Pons (tissue), 1 donor: ENCODE measurements at places on chromosomes 3 and 15.

DNA sequence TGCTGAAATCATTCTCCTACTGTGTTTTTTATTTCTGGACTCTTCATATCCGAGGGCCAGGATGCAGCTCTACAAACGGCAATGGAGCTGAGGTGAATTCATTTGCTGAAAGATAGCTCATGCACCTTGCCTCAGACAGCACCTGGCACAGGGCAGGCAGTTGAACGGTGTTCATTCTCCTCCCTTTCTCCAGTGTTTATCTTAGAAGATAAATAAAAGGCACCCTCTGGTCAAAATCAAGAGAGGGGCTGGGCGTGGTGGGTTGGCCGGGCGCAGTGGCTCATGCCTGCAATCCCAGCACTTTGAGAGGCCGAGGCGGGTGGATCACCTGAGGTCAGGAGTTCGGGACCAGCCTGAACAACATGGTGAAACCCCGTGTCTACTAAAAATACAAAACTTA, 79.3 kb upstream of the LMOD3 start:
- DNase-seq = no peak

- DNase-seq = no peak
Measured at GRCh38 chr3:183930086-183930485, 45.4 kb upstream of the PARL start.

- DNase-seq = no peak
Measured at GRCh38 chr3:17182166-17182565, 297.4 kb downstream of the PLCL2 start.

DNA sequence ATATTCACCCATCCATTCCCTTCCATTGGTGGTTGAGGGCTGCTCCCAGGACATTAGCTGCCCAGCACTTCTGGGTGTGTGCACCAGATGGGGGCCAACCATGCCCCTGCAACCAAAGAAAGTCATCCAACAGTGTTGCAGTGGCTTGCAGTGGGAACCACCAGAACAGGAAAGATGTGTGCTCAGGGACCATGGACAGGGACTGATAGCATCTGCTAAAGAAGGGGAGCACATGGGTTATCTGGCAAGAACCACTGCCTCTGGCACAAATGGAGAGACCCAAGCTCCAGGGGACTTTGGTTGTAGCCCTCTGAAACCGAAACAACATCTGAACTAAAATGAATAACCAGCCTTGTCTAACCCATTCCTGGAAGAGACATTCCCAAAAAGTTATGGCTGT, 8.1 kb downstream of the DCLK3 start:
- DNase-seq = no peak

GRCh38 chr3:10808974-10809373, 7.1 kb upstream of the SLC6A11 start:
- DNase-seq = no peak

- DNase-seq = no peak
Measured at GRCh38 chr3:124699686-124700396, 30.4 kb upstream of the UMPS start.

DNA sequence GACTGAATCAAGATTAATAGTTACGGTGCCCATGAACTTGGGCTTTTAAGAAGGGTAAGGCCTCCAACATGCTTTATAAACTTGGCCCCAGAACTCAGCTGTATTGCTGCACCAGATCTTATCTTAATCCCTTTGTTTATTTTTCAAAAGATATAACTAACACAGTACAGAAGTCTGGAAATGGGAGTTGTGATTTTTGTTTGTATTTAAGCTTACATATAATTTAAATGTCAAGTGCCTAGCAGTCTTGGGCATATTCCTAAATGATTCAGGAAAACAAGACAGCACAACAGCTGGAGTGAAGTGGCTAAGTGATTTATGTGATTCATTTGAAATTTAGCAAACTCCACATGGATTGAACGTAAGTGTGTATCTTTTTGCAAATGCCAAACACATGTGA, 56.2 kb downstream of the NBEAL2 start:
- DNase-seq = no peak

GRCh38 chr15:81941479-81941878, 104.3 kb downstream of the MEX3B start:
- DNase-seq = no peak

DNA sequence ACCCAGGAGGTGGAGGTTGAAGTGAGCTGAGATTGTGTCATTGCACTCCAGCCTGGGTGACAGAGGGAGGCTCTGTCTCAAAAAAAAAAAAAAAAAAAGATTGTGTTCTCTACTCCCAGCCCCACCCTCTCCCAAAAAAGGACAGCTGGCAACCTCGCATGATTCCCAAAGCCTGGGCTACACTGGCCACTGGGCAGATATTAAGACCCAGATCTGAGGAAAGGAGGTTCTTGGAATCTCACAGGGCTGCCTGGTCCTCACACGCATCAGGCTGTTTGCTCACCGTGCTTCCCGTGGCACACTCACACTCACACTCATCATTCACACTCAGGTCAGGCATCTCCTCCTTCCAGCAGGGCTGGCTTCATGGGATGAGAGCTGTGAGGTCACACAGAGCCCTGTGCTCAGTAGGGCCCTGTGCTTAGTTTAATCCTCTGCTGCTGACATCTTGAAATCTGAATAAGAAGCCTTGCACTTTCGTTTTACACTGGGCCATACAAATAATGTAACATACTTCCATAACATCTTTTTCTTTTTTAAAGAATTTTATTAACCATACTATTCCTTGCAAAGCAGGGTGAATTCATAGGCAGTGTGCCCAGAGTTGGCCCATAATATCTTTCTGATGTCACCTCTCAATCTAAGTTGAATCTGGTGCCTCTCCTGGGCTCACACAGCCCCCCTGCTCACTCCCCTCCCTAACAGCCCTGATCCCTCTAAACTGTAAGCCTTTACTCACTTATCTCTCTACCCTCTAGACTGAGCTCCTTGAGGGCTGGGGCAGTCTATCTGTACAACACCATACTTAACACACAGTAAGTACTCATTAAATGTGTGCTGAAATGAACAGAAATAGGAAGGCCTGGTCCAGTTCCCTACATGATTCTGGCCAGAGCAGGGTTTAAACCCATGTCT, 50.2 kb upstream of the C15orf39 start:
- DNase-seq = no peak

DNA sequence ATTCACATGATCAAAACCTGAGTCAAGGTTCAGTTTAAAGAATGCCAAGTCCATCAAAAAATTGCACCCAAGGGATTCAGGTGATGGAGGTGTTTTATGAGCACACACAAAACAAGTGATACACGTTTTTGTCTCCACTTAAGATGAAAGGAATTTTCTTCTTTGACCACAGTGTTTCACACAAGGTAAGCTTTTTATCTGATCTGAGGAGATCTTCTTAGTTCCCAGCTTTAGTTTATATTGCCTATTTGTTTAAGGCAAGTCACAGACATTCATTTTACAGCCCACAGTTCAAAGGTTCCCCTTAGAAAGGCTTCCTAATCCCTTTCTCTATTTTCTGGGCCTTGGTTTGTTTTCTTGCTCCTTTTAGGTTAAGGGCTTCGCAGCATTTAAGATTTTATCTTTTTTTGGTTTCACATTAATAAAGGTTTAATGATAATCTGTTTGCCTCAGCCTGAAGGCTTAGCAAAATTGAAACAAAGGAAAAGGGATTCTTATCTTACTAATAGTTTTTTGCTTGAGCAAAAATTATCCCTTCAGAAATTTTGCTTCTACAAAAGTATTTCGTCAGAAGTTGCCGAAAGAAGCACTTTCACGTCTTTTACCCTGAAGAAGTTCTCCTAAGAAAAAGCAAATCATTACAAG, 420.5 kb upstream of the NAALADL2 start:
- DNase-seq = no peak

DNA sequence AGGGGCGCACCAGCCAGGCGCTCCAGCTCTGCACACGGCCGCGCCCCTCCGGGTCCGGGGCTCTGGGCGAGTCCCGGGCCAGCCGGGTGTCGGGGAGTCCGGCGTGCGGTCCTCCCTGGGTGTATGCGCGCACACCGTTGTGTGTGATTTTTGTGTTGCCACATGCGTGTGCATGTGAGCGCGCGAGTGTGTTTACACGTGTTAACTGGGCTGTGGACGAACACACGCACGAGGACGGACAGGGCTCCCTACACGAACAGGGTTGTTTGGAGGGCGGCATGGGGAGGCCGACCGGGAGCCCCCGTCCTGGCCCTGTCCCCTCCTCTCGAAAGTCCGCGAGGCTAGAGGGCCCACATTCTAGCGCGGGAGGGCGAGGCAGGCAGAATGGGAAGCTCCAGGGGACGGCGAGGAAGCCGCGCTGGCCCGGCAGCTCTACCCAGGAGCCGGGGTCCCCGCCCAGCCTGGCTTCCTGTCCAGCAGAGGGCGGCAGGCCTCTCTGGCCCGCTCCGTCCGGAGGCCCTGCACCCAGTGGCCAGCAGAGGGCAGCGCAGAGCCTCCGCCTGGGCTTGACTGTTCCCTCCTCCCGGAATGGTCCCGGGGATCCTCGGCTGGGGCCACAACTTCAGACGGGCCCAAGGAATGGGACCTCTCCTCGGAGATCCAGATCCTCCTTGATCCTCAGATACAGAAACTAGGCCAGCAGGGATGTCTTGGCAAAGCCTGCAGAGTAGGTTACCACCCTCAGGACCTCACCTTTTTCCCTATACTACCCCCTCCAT, 611 bp upstream of the LINGO1 start:
- peak; percentile 83 for DNase-seq

- no peak for DNase-seq
Measured at GRCh38 chr3:111610189-111610588, 15.0 kb upstream of the ZBED2 start.

GRCh38 chr3:37141676-37142075, 32.7 kb downstream of the LRRFIP2 start:
- no peak for DNase-seq

DNA sequence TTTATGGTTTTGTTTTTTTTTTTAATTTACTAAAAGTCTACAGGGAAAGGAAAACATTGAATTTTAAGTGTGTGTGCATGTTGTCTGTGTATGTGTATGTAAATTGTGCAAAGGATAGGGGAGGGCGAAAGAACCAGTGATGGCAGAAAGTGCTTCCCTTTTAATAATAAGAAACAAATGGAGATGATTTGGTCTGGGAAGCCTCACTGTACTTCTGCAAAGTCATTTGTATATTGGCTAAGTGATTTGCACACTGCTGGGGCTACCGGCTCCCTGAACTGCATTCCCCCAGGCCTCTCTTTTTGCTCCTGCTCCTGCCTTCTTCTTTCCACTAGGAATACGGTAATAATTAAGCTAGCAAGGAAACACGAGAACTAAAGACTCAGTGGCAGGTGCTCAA, 101.2 kb downstream of the CD47 start:
- DNase-seq = no peak

GRCh38 chr15:82262422-82263026, at the start of the genes EFL1 and SAXO2:
Gene EFL1 (minus strand): TSS chr15:82262734. CDS start chr15:82261778, 956 bp downstream.
Gene SAXO2 (plus strand): TSS chr15:82262818. CDS start chr15:82262880, 62 bp downstream.
- peak; percentile 88 for DNase-seq

- DNase-seq = no peak
Measured at GRCh38 chr3:129623447-129624118, 17.1 kb upstream of the PLXND1 start.

DNA sequence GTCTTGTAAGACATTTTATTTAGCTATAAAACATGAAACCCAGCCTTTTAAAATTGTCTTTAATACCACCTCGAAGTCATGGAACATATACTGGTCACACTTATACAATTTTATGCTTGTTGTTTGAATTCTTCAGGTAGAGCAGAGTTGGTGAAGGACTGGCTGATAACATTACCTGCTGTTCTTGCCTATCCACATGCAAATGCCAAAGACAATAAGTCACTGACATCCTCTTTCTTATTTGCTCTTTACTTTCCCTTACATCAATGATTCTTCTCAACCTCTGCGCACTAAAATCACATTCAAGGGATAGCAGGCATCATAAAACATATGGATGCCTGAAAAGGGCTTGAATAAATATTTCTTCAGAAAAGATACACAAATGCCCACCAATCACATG, 392.5 kb upstream of the ATP11B start:
- no peak for DNase-seq

DNA sequence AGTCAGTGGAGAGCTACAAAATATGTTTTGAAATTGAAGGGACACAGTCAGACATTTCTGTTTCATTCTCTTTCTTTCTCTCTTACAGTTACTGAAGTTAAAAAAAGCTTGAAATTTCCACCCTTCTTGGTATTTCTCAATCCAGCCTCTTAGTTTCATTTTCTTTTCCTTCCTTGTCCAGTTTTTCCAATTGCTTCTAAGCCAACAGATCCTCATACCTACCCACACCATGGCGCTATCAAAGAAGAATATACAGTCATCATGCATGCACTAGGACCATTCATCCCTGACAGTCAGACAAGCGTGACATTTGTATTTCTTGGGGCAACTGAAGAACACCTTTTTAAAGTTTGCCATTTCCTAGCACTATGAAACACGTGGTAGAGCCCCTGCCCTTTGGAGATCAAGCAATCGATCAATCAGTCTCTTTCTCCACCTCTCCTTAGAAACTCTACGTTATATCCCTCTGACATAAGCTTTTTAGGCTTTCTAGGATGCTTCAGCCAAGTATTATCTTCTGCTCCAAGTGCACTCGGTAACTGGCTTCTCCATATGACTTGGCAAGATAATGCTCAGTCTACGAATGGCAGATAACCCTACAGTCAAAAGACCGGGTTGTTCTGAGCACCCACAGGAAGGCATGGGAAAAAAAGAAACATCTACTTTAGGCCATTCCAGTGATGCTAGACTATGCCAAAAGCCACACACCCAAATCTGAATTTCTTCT, 65.4 kb downstream of the FBN1 start:
- DNase-seq = no peak

DNA sequence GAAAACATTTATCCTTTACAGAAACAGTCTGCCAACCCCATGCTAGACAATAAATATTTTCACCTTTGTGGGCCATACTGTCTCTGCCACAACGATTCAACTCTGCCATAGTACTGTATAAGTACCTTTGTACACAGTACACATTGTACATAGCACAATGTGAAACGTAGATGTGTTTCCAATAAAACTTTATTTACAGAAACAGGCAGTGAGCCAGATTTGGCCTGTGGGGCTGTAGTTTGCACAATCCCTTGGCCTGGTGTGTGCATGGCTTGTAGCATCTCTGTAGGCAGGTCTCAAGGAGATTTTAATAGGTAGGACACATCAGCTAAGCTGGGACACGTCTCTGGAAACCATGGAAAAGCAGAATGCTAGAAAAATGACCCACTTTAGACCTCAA, 74.3 kb downstream of the TFG start:
- DNase-seq = no peak

DNA sequence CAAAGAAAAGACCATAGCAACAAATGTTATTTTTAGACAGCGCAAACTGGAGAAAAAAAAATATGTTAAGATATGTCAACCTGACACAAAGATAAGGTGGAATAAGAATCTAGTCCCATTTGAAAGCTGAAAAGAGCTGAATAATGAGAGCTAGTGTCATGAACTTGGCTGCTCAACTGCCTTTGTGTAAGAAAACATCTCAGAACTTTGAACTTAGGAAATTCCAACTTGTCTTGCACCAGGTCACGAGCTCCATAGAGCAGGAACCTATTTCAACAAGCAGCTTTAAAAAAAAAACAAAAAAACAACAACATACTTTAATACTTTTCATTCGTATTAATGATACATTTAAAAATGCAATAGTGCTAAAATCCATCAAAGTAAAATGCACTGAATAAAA, 79.5 kb downstream of the ZNF280D start:
- DNase-seq = no peak

DNA sequence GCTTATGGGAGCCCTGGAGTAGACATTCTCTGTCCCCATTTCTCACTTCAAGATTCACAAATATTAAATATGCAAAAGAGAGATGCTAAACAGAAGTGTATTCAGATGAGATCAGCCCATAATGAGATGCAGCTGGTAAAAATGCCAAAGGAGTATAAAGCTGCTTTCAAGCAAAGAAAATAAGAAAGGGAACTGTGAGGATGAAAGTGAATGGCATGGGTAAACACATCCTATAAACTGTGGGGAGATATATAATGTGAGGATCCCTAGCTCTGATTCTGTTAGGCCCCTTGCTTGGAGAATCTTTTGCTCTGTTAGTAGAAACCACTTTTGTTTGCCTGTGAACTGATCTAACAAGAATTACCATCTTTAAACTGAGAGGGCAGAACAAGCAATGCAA, 396.6 kb downstream of the SOX2 start:
- peak; percentile 76 for DNase-seq
